Stimulated activated CD8-positive, alpha-beta memory T cell treated with anti-CD3 and anti-CD28 coated beads, Interleukin-12 subunit alpha, Interleukin-12 subunit beta, amount 100 ng/mL, for 1 hour (primary cell): ENCODE measurements at places on chromosomes 12 and 14.

- no peak for DNase-seq
Measured at GRCh38 chr12:124768452-124769162, 95.1 kb downstream of the SCARB1 start.

GRCh38 chr12:12086362-12086761 is 15.6 kb downstream of the BCL2L14 start:
- no peak for DNase-seq

- DNase-seq: peak; percentile 80
Measured at GRCh38 chr14:55191203-55192053, at the start of gene DLGAP5. DLGAP5 (minus strand) TSS chr14:55191585; CDS start chr14:55189179, 2,406 bp downstream.

- DNase-seq: no peak
Measured at GRCh38 chr12:58639318-58639934, 280.9 kb downstream of the LRIG3 start.

DNA sequence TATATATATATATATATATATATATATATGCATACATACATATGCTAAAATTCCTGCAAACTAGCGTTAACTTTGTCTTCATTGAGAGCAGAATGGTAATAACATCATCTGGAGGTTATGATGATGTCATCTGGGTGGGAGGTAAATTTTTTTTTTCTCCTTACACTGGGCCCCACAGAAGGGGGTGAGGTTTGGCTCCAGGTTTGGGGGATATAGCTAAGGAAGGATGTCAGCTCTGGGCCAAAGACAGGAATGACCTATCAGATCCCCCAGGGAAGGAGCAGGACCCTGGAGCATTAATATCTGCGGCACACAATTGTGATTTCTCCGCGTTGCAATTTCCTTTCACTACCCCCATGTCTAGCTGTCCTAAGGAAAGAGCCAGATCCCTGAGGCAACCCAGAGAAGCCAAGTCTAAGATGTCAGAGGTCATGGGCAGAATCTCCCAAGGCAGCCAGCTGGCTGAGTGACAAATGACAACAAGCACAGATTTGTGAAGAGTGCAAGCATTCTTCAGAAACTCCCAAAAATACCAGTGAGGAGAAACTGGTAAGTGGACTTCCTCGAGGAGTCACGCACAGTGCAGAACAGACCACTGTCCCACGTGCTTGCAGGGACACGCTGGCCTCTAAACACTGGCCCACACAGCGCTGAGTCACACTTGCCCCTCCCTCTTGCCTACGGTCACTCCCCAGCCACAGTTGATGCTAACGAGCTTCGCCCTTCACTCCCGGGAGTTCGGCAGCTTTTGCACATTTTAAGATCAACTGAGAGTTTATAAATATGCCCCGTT is 9.9 kb downstream of the UBC start:
- no peak for DNase-seq
